ENCODE measurements at places on chromosomes 12 and 14.

- no peak for DNase-seq
Measured at GRCh38 chr14:100403105-100403504, 80.0 kb downstream of the SLC25A47 start.

DNA sequence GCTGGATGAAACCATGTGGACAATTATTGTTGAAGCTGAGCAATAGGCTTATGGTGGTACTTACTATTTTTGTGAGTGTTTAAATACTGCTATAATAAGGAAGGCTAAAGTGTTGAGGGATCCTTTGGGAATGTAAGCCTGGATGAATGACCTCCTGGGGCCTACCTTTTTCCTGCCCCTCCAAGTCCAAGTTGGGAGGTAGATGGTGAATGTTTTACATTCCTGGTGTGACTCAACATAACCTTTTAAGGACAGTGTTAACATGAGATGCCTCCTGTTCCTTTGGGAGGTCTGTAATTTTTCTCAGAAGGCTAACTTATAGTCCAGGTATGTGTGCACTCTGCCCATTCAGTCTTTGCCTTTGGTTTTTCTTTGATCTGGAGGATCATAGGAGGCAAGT, 315.9 kb downstream of the NRXN3 start:
- no peak for DNase-seq

DNA sequence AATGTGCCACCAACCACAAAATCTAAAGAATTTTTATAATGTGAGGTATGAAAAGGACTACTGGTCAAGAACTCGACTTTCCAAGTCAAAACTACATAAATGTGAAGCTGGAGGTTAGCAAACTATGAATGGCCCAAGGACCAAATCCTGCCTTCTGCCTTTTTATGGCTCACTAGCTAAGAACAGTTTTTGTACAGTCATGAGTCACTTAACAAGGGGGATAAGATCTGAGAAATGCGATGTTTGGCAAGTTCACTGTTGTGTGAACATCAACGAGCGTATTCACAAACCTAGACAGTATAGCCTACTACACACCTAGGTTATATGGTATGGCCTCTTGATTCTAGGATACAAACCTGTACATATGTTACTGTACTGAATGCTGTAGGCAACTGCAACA, 28.2 kb downstream of the FERMT2 start:
- DNase-seq = no peak

DNA sequence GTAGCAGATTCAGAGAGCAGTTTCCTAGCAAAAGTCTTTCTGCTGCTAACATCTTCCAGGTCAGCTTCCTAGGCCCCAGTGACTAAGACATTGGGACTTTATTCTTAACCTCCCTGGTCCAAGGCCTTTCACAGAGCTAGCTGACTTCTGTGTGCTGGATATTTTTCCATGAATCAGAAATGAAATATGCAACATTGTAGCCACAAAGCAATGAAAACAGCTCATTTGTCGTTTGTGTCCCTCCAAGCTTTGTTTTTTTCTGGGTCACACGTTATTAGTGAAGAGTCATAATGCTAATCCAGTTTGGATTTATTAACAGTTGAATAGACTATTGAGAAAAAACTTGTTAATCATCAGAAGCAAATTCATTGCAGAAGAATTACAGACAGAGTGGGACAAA, 82.4 kb downstream of the ARF6 start:
- DNase-seq = no peak

- DNase-seq = no peak
Measured at GRCh38 chr14:92352158-92352985, 29.4 kb downstream of the SLC24A4 start.

GRCh38 chr12:43277651-43278540, 274.1 kb downstream of the ADAMTS20 start:
- DNase-seq = no peak

DNA sequence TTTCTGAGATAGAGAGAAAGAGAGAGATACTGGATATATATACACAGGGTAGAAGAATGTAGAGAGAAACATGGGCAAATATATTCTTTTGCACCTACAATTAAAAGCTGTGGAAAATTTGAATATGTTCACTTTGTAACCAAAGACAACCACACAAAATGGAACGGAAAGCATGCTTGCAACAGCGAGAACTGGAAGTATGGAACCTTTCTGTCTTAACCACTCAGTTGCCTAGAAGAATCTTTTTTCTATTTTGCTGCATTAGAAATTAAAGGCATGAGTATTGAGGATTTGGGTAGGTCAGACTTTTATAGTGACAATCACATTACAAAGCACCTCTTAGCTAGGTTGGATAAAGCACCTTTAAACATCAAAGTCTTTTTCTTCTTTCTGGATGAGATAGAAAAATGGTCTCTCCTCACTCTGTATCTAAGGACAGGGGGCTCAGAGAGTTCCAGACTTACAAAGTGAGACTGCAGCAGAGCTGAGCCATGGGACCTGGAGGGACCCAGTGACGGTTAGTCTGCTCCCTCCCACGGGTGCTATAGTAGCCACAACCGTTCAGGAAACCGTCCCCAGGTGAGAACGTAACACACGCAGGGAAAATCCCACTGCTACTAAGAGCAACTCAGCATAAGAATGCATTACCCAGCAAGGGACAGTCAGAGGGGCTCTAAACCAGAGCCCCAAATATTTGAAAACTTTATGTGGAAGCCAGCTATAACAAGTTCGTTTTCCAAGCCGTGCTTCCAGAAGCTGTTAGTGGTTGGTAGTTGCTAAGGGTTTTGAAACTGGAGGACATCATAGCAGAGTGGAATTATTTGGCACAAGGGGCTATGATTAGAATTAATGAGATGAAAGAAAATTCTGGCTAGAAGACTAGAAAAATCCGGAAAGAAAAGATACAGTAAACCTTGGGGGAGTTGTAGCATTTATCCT, 97.1 kb downstream of the DAD1 start:
- no peak for DNase-seq

GRCh38 chr14:59123975-59124374, 64.5 kb upstream of the DAAM1 start:
- DNase-seq = no peak

DNA sequence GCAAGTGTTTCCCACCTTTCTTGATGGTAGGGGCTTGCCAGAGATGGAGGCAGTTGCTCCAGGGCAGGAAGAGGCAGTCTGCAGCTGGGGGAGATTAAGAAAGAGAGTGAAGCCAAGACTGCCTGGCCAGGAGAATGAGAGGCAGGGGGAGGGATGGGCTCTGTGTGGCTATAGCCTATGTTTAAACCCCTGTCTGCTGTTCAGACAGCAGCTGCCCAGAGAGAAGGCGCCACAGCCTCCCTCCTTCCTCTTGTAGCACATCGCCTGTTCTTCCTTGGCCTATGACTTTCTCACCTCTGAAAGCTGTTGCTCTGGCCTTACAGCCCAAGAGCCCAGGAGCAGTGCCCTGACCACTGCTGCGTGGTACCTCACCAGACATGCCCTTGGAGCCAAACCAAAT, 61.7 kb downstream of the EMP1 start:
- no peak for DNase-seq

- DNase-seq = no peak
Measured at GRCh38 chr14:100117026-100117425, 42.4 kb downstream of the DEGS2 start.

- no peak for DNase-seq
Measured at GRCh38 chr12:76002598-76003354, 28.8 kb downstream of the PHLDA1 start.

GRCh38 chr12:111046896-111047295, 126.5 kb upstream of the MYL2 start:
- no peak for DNase-seq

- DNase-seq = no peak
Measured at GRCh38 chr12:114767084-114767760, 83.2 kb upstream of the TBX3 start.

GRCh38 chr14:96536807-96537206, 34.6 kb downstream of the PAPOLA start:
- DNase-seq = no peak

GRCh38 chr12:6528539-6529235, 5.6 kb upstream of the GAPDH start:
- DNase-seq = no peak

- no peak for DNase-seq
Measured at GRCh38 chr12:7116196-7116595, 7.2 kb upstream of the C1RL start.

- DNase-seq = no peak
Measured at GRCh38 chr12:15428632-15429031, 106.3 kb downstream of the PTPRO start.

DNA sequence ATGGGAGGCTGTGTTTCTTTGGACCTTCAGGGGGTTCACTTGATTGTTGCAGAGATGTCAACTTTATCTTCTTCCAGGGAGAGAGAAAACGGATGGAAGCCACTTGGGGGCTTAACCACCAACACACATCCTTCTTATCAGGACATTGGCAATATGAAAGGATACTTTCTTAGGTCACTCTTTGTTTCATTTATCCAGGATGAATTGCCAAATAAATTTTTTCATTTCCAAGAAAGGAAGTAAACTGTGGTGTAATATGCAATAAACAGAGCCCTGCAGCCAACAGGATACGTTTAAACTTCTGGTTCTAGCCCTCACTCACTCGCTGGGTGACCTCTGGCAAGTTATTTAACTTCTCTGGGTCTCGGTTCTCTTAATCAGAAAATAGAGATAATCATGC, 77.8 kb downstream of the CCDC60 start:
- DNase-seq = no peak

DNA sequence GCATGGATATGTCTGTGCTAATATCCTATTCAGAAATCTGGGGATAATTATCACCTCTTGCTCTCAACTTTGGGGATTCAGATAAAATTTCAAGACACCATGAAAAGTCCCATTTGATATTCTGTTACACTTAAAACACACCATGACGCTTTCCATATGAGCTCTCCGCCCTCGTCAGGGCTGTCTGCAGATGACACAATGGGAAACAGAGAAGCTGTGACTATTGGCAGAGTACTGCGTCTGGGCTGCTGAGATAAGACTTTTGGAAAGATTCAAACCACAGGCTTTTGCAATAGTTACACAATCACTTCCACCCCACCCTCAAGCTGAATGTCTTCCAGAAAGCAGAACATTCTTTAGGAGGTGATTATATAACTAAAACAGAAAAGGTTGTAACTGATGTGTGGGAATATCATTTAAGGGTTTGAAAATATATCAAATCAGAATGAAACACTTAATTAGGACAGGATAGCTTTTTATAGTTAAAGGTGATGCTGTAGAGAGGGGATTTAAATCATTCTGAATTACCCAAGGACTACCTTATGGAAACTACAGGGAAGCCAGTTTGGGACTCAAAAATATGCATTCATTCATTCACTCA, 75.3 kb upstream of the TMPO start:
- DNase-seq = no peak

GRCh38 chr14:65976761-65977404, 509.3 kb upstream of the CCDC196 start:
- DNase-seq = no peak

DNA sequence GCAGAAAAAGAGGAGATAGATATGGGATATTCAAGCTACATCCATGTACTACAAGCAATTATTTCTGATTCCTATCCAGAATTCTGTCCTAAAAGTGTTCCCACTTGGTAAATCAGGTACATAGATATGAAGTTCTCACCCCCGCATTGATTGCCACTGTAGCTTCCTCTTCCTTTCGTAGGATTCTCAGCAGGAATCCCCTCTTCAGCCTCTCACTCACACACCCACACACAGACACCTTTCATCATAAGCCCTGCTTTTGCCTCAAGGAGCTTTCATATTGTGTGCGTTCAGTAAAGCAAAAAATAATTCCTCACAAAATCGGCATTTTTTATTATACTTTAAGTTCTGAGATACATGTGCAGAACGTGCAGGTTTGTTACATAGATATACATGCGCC, 69.8 kb downstream of the ANO4 start:
- no peak for DNase-seq

DNA sequence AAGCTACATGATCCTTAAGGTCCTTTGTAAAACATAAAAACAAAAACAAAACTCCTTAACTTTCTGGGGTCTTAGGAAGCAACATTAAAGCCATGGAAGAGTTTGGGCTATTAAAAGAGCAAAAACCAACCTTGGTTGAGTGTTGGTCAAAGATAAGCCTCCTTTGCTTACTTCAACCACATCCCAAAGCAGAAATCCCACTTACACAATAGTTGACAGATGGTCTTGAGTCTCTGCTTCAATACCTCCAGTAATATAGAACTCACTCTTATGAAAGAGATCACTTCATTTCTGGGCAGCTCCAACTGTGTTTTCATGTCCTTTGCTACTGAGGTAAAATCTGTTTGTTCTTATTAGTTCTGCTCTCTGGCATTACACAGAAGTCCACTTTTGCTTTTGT, 125.8 kb downstream of the SLC38A4 start:
- DNase-seq = no peak

- DNase-seq = no peak
Measured at GRCh38 chr12:96051756-96052485, 16.5 kb upstream of the LTA4H start.

DNA sequence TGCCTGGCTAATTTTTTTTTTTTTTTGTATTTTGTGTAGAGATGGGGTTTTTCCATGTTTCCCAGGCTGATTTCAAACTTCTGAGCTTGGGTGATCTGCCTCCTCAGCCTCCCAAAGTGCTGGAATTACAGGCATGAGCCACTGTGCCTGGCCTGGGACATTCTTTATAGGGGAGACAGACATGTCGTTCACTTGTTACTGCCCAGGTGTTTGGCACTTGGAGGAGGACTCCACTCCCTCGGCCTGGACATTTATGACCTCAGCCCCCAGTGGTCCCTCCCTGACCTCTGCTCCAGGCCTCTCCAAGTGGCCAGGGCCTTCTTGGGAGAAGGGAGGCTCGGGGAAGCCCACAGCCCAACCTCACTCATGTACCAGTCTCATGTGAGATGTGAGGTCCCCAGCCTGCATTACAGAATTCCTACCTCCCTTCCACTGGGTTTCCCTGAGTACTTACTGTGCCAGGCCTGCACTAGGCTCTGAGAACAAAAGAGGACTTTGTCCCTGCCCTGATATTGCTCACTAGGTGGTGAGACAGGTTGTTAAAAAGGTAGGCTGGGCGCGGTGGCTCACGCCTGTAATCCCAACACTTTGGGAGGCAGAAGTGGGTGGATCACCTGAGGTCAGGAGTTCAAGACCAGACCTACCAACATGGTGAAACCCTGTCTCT, 9.7 kb upstream of the POP5 start:
- DNase-seq = no peak

DNA sequence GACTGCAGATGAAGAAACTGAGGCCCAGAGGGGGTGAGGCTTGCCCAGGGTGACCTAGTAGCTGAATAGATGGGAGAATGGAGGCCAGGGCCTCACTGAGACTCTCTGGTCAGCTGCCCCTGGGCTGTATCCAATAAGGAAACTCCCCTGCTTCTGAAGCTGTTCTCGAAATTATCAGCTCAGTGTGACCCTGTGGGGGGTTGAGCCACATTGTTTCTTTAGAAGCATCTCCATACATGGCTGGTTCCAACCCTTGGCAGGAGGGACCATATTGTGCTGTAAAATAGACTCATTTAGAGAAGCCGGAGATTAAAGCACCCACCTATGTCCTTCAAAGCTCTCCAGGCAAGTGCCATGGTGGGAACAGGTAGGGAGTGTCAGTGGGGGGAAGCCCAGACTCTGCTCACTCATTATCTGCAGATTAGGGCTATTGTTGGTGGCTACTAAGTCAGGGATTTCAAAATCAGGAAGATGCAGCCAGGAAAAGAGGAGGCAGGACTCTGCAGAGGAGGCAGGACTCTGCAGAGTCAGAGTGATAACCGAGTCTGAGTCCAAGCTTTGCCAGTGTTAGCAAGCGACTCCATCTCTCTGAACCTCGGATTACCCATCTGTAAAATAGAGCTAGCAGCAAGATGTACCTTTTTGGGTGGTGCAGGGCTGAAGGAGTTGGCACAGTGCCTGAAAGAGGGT, 3.5 kb downstream of the SERPINA5 start:
- no peak for DNase-seq

Measured in stimulated activated CD4-positive, alpha-beta T cell treated with anti-CD3 and anti-CD28 coated beads, Interleukin-12 subunit alpha, Interleukin-12 subunit beta, amount 100 ng/mL, for 4 hours (primary cell).